ENCODE measurements at places on chromosomes 2 and 18.

DNA sequence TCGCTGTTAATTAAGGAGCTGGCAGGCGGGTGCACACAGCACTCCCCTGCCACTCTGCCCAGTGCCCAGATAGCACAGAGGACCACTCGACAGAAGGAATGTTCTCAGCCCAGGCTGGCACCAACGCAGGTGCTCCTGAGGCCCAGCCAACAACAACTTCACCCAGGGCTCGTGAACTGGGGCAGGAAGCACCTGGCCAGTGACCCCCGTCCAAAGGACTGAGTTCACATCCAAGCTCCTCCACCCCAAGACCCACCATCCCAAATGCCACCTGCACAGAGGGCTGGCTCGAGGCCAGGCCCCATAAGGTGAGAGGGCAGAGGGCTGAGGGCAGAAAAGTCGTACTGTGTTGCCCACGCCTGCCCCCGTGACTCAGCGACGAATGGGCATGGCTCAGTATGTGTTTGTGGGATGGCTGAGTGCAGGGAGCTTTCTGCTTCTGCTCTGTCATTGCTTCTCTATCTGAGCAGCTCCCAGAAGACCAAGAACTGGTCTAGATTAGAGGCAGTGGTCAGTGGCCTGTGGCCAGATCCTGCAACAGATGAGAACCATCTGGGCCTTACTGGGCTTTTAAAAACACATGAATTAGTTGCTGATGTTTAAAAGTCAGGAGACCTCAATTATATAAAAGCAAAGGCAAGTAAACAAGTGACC is 68.4 kb downstream of the POLR1A start:
- peak; percentile 66 for DNase-seq

GRCh38 chr2:24434541-24434940 is 56.5 kb upstream of the NCOA1 start:
- DNase-seq: no peak

- no peak for DNase-seq
These were observed 143.4 kb upstream of the SMAD7 start for GRCh38 chr18:49094136-49094535.

DNA sequence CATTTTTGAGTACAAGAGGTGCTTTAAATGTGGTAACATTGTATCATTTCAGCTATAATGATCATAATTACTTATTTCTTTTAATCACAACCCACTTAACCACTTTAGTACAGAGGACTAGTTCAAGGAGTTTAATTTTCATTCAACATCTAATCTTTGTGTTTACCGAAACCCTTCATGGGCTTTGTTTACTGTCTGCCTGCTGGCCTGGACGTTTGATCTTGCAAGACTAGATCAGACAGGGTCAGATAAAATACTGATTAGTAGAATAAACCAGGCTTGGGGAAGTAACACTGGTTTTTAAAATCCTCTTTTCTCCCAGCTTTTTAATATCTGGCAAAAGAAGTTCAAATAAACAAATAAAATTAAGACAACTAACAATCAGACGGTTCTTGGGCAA is 93.6 kb downstream of the SATB2 start:
- DNase-seq: no peak

DNA sequence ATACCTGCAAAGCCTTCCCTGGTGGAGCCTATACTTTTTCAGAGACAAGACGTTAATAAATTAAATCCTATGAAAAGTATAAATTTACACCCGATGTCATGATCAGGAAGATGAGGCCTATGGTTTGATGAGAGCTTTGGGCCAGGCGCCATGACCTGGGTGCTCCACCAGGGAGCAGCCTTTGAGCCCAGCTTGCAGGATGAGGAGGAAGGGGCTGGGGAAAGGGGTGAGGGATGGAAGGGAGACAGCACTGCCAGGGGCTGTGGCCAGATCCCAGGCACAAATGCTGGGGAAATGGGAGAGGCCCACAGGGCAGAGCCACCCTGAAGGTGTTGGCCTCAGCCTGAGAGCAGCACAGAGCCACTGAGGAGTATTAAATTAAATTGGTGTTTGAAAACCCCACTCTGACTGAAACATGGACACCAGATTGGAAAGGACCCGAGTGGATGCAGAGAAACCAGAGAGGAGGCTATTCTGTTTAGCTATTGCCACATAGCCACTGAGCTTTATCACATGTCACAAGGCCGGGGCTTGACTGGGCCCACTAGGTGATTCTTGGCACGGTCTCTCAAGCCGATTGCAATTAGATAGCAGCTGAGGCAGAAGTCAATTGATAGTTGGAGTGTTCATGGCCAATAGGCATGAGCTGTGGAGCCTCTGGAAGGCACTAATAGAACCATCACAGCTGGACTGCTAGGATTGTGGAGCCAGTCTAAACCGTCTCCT is 9.6 kb upstream of the FAHD2A start:
- DNase-seq: no peak

- no peak for DNase-seq
These were observed 899.3 kb downstream of the TRIB2 start for GRCh38 chr2:13616059-13616458.

DNA sequence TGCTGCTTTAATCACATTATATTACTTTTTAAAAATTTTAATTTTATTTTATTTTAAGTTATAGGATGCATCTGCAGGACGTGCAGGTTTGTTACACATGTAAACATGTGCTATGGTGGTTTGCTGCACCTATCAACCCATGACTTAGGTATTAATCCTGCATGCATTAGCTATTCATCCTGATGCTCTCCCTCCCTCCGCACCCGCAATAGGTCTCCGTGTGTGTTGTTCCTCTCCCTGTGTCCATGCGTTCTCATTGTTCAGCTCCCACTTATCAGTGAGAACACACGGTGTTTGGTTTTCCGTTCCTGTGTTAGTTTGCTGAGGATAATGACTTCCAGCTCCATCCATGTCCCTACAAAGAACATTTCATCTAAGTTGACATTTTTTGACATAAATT is 283.2 kb downstream of the CYRIA start:
- no peak for DNase-seq
